ENCODE measurements at places on chromosomes 16 and 17. TPM values are rescaled to one million over a fixed set of nuclear protein-coding genes. Genes with fewer than 3 reads are reported as not detected.

DNA sequence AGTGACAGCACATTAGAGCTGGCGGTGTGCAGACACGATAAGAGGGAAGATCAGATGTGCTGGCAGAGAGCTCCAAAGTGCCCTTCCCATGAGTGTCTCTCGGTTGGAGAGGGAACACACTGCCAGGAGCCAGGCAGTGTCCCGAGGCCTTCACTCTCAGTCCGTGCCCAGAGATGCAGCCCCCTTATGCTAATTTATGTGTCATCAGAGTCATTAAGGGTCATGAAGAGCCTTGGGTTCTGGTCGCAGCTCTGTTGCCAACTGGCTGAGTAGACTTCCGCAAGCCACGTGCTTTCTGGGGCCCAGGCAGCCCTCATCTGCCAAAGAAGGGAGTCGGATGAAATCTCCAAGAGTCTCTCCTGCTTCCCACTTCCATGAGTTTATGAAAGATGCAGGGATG lies 232.5 kb downstream of the MSI2 start:
- DNase-seq, result no peak

DNA sequence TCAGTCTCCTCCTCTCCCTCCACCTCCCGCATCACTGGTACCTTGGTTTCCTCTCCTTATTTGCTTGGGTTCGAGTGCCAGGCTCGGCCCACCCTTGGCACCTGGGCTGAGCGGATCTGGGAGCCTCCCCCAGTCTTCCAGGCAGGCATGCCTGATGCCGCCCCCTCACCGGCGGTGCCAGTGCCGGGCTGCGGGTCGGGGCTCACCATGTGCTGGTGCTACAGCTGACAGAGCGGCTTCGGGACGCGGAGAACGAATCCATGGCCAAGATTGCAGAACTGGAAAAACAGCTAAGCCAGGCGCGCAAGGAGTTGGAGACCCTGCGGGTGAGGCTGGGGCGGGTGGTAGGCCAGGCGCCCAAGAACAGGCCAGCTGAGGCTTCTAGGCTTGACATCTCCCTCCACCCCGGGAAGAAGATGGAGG lies 19.2 kb downstream of the FMNL1 start:
- DNase-seq, result no peak

DNA sequence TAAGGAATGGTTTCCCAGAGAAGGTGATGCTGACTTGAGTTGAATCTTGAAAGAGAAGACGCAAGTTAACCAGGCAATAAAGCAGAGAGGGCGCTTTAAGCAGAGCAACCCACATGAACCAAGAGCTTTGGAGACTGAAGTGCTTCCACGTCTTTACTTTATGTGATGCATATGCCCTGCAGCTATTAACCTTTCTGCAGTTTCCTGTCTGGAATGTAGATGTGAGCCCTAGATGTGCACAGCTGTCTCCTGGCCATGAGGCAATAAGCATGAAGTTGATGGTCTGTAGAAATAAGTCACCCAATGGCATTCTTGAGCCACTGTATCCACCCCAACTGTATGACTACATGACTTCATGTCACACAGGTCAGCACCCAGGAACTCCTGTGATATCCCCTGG lies 5.7 kb upstream of the CHST4 start:
- no peak for DNase-seq

DNA sequence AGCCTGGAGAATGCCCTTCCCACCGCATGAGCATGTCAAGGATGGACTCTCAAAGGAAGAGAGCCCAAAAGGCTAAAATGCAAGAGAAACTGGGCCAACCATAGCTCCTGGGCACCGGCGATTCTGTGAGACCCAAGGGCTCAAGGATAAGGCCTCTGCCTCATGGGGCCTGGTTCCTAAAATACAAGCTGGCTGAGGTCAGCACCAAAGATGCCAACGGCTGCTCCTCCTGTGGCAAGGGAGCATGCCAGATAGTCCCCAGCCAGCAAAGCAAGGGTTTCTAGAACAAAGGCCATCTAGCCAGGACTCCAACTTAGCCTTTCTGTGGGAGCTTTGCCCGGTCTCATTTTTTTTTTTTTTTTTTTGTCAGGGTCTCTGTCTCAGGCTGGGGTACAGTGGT lies 20.1 kb downstream of the GPRC5B start:
- DNase-seq, result no peak

GRCh38 chr17:19670908-19671307 lies 22.4 kb downstream of the ALDH3A2 start:
- DNase-seq, result no peak

GRCh38 chr16:79257953-79258490 lies 342.5 kb downstream of the MAF start:
- no peak for DNase-seq

GRCh38 chr17:31297090-31297489 lies at the start of gene OMG:
TSS of gene OMG (minus strand) at chr17:31297239. CDS start at chr17:31296331, 908 bp downstream.
- DNase-seq, result no peak

- no peak for DNase-seq
These were observed 17.8 kb downstream of the SCPEP1 start for GRCh38 chr17:56995766-56996165.

DNA sequence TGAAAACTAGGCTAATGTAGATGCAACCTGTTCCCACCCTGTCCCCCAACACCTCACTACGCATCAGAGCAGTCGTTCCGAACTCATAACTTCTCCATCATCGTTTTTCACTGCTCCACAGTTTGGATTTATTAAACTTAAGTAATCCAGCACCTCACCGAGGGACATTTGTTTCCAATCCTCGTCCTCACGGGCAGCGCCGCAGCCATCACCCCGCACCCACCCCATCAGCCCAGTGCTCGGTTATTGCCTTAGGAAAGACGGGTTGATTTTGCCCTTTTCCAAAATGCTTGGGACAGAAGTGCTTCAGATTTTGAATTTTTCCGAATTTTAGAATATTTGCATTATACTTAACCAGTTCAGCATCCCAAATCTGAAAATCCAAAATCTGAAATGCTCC lies 71.0 kb upstream of the DOC2B start:
- DNase-seq, result no peak

GRCh38 chr16:15046692-15047376 lies 9.0 kb downstream of the NTAN1 start:
- no peak for DNase-seq

GRCh38 chr17:20179041-20179440 lies 169.9 kb downstream of the SPECC1 start:
- no peak for DNase-seq

GRCh38 chr16:81499576-81500380 lies 55.2 kb downstream of the CMIP start:
- no peak for DNase-seq

DNA sequence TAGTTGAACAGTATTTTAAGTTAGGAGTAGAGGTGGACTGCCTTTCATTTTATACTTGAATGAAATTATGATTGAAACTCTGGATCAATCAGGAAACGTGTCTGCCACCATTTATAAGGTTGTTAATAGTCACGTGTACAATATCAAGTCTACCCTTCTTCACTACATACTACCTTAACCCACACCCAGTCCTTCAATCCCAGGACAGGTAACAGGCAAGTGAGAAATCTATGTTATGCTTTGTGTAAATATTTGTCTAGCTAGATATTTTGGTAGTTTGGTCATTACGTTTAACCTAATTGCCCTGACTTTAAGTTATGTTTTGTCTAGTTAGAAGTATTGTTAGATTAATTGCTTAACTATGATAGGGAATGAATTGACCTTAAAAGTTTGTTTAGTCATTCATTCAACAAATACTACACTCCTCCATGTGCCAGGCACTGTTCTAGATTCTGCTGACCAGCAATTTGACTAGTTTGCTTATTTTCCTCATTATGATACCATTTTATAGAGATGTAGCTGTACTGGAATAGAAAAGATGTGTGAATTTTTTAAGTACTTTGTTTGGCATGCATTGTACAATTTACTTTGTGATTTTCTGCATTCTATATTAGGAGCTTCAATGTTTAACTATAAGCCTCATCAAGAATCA lies 72.0 kb downstream of the NQO1 start:
- DNase-seq, result no peak

- no peak for DNase-seq
These were observed 200.5 kb upstream of the CHMP6 start for GRCh38 chr17:80790981-80791742.

DNA sequence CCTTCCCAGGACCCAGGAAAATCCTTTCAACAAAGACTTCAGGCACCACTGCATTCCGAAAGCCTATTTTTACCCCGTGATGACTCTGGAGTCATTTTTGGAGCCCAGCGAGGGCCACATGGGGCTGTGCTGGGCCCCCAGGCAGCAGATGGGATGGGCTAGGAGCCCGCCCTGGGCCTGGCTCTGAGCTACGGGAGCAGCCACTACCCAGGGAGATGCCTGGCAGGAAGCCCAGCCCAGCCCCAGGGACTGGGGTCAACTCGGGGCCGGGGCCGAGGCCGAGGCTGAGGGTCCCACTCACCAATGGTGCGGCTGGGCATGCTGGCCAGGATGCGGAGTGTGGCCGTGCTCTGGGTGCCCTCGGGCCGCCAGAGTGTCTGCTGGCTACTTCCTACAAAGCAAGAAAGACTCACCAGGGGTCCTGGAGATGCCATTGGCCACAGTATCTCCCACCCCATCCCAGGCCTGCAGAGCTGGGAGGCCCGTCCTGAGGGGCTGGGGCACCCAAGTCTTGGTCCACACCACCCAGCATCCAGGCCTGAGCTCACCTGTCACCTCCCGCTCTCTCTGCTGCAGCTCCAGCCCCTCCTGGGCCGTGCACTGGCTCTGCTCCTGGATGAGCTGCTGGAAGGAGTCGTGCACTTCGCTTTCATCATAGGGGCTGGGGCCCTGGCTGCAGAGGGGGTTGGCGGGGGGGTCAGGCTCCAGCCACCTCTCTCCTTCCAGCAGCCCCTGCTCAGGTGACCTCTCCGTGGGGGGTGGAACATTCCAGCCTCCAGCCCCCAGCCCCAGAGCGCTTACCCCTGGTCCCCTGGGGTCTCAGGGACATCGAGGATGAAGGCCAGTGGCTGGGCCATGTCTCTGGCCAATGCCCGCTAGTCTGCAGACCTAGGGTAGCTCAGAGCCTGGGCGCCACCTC lies 2.3 kb downstream of the TMC6 start:
- DNase-seq, result no peak

DNA sequence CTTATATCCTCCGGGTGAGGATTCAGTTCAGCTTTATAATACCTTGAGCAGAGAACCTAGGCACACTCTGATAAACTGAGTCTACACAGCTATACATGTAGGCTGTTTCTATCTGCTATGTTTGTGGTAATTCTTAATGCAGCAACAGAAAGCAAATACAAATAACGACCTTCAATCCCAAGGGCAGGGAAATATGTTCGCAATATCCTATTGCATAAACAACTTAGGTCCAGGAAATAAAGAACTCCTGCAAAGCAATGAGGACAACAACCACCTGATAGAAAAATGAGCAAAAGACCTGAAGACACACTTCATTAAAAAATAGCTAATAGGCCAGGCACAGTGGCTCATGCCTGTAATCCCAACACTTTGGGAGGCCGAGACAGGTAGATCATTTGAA lies 213.3 kb downstream of the CPPED1 start:
- DNase-seq, result no peak

DNA sequence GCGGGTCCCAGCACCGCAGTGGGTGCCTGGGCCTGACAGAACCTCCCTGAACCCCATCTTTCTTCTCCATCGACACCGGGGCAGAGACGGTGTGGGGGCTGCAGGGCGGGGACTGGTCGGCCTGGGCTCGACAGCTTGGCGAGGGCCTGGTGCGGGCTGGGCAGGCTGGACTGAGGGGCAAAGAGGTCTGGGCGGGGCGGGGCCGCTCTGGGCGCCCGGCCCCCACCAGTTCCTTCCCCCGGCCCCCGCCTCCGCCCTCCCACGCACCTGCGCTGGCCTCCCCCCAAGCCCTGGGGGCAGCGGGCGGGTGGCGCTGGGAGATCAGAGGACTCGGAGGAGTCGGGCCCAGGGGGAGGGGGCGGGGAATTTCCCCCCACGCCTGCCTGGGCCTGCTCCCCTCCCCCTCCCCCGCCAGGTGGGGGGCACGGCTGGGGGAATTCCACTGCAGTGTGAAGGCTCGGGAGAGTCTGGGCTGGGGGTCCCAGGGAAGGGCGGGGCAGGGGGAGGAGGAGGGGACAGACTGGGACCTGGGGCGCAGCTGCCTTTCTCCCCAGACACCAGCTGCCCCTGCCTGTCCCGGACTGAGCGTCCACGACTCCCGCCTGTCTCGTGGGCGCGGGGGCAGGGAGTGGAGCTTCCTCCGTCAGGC lies 877 bp upstream of the KREMEN2 start:
- DNase-seq, result no peak

DNA sequence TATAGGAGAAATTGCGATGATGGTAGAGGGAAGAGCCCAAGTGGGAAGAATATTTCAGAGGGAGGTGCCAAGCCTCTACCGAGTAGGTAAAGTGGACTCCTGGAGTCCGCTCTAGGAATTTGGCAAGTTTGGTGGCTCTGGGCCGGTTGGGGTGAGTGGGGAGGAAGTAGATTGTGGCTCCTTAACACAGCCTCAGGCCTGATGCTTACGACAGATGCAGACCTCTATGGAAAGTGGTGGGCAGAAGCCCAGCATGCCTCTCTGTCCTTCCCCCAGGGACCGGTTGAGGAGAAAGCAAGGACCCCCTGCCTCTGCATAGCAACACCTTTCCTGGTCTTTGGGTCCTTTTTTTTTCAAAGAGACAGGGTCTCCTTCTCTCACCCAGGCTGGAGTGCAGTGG lies 55.9 kb upstream of the SIAH1 start:
- DNase-seq, result no peak

DNA sequence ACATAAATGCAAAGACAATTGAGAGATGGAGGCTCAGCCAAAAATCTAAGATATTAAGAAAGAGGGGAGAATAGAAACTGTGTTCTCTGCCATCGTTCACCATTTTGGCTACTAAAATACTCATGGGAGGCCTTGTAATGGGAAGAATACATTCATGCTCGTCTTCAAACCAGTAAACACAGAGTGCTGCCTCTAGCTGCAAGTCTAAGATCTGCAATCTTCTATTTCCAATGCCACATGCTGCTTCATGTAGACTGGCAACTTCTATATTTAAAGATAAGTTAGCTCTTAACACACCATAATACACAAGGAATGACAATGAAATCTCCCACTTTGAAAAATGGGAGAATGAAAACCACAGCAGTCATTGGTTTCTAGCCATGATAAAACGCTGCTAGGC lies 387.3 kb downstream of the HS3ST3B1 start:
- DNase-seq, result no peak

GRCh38 chr17:65850486-65850885 lies 289.0 kb upstream of the AXIN2 start:
- DNase-seq, result peak; percentile 26

GRCh38 chr17:42780851-42781638 lies 635 bp downstream of the WNK4 start:
- DNase-seq, result no peak

GRCh38 chr16:56912746-56913708 lies 18.9 kb upstream of the HERPUD1 start:
- no peak for DNase-seq

- DNase-seq, result no peak
These were observed 97.1 kb downstream of the CDH11 start for GRCh38 chr16:65024767-65025178.

The WNT9B gene
- total RNA-seq, result not detected

The TPSG1 gene
- total RNA-seq, result not detected

The CCDC43 gene
- 37.4 TPM for total RNA-seq

The C17orf67 gene
- 0.43 TPM for total RNA-seq

The SLC16A5 gene
- 15.1 TPM for total RNA-seq

The SLX4 gene
- 6.9 TPM for total RNA-seq

The ZG16 gene
- not detected for total RNA-seq

The HOXB3 gene
- total RNA-seq, result 49.9 TPM

The SEPTIN1 gene
- not detected for total RNA-seq

The SPATA2L gene
- 39.3 TPM for total RNA-seq

The DPEP3 gene
- not detected for total RNA-seq

The SYNRG gene
- 10.4 TPM for total RNA-seq

The TBX21 gene
- not detected for total RNA-seq

The CES5A gene
- total RNA-seq, result not detected

The TM4SF5 gene
- total RNA-seq, result not detected

The RNF222 gene
- 0.80 TPM for total RNA-seq

The SGCA gene
- not detected for total RNA-seq

The CCL3 gene
- 1.3 TPM for total RNA-seq

Measured in epithelial cell of proximal tubule (primary cell).